Stimulated activated CD4-positive, alpha-beta T cell treated with anti-CD3 and anti-CD28 coated beads, Interleukin-1b, Interleukin-23, amount 100 ng/mL, for 24 hours (primary cell): ENCODE measurements at places on chromosomes 3 and 15.

DNA sequence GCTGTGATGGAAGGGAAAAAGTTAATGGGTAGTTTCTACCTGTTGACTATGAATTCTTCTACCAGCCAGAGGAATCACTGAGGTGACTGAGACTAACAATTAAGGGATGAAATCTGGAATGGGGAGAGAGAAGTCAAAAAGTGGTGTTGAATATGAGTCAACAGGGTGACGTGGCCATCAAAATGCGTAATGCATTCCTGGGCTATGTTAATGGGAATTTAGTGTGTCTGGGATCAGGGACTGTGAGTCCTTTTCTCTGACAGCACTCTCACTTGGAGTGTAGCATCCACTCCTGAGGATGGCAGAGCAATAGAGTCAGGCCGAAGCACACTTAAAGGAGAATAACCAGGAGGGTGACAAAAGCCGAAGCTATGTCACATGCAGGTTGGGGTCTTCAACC is 60.4 kb downstream of the MESD start:
- no peak for DNase-seq

- no peak for DNase-seq
These were observed 194.1 kb upstream of the ZBTB20 start for GRCh38 chr3:115341208-115341607.

DNA sequence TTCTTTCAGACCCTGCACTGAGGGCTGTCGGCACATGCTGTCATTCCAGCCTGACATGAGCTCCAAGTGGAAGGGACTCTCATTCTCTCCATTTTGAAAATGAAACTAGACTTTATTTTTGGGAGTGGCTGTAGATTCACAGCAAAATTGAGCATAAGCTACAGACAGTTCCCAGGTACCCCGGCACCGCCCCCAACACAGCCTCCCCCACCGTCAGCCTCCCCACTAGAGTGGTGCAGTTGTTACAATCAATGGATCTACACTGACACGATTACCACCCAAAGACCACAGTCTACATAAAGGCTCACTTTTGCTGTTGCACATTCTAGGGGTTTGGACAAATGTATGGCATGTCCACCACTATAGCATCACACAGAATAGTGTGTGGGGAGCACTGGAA is 29.5 kb upstream of the FGD5 start:
- DNase-seq = no peak

DNA sequence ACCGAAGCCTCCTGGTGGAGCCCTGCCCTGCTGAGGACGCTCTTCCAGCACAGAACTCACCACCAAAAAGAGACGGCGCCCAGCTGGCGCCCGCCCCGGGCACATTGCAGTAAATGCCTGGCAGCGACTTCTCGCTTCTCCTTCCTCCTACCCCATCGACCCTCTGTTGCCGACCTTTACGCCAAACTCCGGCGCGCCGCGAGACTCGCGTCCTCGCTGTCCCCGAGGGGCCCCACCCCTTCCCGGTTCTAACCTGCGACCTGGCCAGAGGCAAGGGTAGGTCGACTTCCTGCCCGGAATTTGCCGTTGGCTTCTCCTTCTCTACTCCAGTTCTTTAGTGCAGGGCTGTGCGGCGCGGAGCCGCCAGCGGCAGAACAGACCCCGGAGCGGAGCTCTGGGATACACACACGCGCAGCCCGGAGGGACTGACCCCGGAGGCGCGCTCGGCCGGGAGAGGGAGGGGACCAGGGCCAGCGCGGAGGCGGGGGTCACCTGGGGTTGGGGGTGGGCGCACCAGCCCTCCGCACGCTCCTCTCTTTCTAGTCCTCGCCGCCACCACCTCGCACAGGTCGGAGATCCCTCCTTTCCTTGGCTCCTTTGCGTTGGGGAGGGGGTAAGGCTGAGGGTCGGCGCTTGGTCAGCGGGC is 226.6 kb upstream of the AZI2 start:
- DNase-seq = no peak

DNA sequence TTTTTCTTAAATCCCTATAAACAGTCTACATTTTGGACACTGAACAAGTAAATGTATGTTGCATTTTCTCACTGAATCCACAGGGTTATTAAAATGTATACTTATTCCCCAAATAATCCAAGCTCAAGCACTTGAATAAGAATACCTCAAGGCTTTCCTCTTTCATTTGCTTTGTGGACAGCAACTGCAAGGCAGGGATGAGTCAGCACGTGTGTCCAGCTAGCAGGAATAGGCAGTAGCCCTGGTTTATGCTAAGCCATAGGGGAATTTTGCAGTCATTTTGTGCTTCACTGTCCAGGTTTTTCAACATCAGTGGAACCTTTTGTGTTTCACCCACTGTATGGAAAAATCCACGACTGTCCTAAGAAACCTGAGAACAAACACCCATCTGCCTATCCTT is 96.7 kb upstream of the KCNMB2 start:
- DNase-seq = no peak

- DNase-seq = no peak
These were observed 490.7 kb downstream of the GBE1 start for GRCh38 chr3:81270603-81271379.

DNA sequence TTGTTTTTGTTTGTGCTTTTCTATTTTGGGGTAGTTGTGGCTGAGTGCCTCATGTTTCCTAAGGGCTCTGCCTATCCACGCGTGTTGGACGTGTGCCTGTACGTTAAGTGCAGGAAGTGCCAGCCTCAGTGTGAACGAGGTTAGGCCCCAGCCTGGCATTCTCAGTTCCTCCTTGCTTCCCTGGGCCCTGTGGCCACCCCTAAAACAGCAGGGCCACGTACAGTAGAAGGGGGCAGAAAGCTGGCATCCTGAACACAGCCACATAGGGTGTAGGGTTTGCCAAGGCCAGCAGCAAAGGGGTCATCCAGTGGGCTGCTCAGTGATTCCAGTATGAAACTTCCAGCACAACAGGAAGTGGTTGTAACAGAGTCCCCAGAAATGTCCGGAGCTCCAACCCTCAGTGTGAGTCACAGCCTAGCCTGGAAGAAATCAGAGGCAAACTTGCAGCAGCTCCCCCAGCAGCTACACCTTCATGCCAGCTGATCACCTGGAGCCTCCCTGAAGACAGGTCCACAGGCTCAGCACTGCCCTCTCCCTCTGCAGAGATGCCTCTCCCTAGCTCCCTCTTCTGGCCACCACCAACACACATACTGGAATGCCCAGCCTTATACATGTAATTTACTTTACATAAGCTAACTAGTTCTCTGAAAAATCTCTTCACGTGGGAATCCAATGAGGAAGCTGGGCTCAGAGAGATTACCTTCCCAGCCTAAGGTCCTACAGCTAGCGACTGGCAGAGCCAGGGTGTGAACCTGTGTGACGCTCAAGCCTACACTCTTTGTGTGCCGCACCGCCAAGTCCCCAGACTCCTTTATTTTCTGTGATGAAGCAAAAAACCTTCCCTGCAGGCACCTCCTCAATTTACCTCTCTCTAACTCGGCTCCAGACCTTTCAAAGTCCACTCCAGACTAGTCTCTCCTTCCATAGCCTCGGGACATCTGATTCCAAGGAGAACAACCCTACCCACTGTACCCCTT is 26.6 kb downstream of the ILDR1 start:
- no peak for DNase-seq

DNA sequence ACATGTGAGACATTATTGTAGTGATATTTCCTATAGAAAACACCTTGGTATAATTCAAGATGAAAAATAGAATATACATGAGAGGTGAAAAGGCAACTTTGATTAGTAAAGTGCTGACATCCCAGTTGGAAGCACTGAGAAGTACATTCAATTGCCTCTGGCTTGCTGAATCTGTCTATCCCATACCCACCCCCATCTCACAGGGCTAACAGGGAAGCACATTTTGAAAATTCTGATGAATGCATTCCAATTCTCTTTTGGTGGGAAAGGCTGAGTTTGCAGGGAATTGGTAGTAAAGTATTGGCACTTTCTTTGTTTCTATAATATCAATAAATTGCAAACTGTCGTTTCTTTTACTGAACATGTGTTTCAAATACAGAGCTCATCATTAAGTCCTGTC is 122.9 kb downstream of the MBNL1 start:
- no peak for DNase-seq
